Stimulated activated CD8-positive, alpha-beta memory T cell treated with anti-CD3 and anti-CD28 coated beads, Interleukin-4, amount 100 ng/mL, for 4 hours (primary cell): ENCODE measurements at places on chromosomes 6 and 20.

GRCh38 chr20:49786668-49787370 lies 25.8 kb upstream of the SLC9A8 start:
- DNase-seq, result no peak

DNA sequence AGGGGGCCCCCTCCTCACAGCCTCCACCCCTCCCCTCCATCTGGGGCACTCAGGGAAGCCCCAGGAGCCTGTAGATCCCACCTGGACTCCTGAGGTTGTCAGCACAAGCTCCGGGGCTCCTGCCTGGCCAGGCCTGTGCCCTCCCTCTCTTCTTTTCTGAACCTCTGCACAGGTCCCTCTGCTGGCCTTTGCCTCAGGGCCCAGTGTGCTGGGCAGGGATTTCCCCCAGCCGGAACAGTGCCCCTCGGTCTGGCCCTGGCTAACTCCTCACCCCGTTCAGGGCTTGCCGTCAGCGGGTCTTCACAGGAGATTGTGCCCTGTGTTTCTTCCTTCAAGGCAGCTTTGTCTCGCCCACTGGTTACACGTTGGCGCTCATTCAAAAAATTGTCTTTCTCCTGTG lies 64.9 kb downstream of the SYNDIG1 start:
- DNase-seq, result no peak

DNA sequence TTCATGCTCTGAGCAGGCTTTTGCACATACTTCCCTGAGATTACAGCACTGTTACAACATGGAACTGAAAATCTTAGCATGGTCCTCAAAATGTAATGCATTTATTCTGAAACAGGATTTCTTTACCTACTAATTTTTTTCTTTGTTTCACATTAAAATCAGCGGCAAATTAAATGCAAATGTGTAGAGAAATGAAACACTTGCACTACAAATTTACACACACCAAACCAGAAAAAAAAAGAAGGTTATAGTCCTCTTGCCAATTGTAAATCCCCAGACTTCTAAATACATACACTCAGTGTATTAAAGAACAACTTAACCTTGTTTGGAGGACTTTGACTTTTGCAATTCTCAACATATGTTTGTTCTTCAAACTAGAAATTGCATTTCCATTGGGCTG lies 210.9 kb upstream of the TBX18 start:
- DNase-seq, result no peak

DNA sequence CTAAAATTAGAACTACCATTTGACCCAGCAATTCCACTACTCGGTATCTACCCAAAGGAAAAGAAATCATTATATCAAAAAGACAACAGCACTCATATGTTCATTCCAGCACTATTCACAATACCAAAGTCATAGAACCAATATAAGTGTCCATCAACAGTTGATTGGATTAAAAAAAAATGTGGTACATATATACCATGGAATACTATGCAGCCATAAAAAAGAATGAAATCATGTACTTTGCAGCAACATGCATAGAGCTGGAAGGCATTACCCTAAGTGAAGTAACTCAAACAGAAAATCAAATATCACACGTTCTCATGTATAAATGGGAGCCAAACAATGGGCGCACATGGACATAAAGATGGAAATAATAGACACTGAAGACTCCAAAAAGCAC lies 163.3 kb downstream of the DST start:
- no peak for DNase-seq

GRCh38 chr6:69796073-69796641 lies 653 bp downstream of the LMBRD1 start:
- no peak for DNase-seq

DNA sequence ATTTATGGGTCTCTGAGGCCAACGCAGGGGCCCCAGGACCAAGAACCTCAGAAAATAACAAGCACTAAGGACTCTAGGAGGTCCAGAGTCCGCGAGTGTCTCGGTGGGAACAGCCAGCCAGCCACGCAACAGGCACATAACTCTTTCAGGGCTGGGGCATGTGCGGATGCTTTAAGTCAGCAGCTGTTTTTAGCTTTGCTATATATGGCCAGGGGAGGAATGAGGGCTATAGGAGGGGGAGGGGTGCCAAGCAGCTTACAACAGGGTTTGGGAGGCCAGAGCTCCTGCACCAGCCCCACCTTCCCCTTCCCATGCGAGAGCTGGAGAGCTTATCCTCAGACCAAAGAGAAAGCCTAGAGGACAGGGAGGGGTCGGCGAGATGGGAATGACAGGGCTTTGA lies 6.2 kb downstream of the JPH2 start:
- no peak for DNase-seq

GRCh38 chr6:166286839-166287271 lies 21.3 kb downstream of the PRR18 start:
- no peak for DNase-seq

DNA sequence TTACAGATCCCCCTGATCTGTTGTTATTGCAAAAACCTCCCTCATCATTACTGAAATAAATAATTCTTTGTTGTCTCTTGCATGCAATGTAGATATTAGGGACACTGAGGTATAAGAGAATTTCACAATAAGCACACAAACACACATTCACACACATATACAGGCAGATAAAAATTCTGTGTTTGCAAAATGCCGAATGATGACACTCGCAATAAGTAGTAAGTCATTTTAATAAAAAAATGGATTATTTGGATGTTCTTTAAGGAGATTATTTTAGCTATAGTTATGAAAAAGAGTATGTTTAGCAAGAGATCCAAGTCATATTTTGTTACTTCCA lies 13.6 kb downstream of the DEFB114 start:
- no peak for DNase-seq

DNA sequence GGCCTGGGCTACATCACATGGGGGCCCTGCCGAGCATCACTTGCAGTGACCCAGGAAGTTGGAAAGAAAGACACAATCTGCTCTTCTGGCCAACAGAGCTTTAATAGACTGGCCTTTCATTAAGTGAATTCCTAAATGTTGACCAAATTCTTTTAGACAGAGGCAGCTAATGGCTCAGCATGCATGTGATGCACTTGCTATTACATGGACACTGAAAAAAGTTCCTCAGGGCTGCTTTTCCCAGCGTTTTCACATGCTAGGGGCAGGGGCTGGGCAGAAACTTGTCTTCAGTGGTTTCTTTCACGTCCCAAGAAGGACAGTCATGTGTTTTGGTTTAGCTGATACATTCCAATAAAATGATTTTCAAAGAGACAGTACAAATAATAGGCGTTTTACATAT lies 651.0 kb upstream of the SLC35B3 start:
- no peak for DNase-seq

DNA sequence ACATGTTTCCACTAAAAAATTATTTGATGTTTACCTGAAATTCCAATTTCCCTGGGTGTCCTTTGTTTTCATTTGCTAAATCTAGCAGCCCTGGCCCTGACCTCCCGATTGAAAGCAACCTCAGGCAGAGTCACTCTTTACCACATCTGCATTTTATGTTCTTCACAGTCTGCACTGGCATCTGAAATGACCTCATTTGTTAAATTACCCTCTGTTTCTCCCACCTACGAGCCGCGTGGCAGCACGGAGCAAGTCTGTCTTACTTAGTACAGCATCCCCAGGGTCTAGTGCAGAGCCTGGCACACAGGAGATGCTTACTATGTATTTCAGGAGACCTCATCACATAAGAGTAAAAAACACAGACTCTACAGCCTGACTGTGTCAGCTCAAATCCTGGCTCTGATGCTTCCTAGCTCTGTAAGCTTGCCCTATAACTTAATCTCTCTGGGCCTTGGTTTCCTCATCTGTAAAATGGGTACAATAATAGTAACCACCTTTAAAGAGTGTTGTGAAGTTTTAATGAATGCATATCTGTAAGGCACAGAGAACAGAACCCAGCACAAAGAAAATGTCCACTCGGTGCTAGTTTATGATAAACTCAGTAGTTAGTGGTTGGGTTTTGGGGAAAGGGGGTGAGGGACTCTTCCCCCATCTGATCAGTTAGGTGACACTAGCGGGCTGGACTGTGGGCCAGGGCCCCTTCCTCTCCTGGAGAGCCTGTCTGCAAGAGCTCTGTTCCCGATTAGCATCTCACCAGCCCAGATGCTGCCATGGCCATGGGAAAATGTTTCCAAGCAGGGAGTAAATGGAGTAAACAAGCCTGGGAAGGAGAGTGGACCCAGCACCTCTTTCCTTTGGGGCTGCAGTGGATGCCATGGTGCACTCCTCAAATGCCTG lies 88.2 kb downstream of the PREX1 start:
- DNase-seq, result no peak

GRCh38 chr6:78561015-78561414 lies 306.3 kb upstream of the IRAK1BP1 start:
- no peak for DNase-seq

DNA sequence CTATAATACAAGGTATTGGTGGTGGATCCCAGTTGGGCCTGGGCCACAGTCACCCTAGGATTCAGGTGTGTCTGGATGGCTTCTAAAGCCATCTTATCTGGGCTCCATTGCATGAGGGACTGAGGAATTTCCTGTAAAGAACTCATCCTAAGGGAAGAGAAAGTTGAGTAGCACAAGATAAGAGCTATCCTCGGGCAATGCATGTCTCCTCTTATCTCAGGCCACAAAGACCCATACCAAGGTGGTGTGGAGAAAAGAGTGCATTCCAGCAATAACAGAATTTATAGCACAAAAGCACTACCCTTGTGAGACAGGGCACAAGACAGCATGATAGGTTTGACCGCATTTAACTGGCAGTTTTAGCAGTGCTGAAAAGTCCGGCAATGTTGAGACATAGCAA lies 14.3 kb upstream of the MTRF1L start:
- DNase-seq, result no peak

DNA sequence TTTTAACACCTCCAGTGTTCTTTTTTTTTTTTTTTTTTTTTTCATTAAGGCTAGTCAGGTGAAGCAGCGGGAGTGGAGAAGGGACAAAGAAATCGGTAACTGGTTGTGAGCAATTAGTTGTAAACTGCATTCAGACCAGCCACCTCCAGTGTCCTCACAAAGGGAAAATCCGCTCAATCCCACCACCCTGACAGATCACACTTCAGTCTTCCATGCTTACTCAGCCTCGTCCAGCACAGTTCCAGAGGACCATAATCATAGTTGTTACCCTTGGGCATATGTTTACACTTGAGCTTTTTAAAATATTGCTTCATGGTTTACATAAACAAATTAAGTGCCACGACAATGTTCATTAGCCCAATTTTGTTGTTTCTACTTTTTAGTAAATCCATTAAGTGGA lies 10.2 kb downstream of the DYNLRB1 start:
- DNase-seq, result no peak

GRCh38 chr20:57169162-57169561 lies 97.3 kb downstream of the BMP7 start:
- no peak for DNase-seq

DNA sequence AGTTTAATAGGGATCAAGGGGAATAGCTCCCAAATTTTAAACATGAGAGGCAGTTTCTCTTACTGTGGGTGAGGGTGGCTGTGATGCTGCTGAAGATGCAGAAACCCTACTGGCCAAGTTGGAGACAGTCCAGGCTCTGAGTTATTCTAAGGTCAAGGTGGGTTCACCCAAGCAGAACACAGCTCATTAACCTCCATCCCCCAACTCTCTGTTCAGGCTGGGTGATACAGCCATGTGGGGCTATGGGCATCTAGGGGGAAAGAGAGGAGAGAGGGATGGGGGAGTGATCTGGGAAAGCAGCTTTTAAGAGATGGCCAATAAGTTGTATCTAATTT lies 18.9 kb upstream of the TRAM2 start:
- no peak for DNase-seq

- no peak for DNase-seq
Observed at GRCh38 chr6:75893058-75893775, 144.2 kb downstream of the MYO6 start.

DNA sequence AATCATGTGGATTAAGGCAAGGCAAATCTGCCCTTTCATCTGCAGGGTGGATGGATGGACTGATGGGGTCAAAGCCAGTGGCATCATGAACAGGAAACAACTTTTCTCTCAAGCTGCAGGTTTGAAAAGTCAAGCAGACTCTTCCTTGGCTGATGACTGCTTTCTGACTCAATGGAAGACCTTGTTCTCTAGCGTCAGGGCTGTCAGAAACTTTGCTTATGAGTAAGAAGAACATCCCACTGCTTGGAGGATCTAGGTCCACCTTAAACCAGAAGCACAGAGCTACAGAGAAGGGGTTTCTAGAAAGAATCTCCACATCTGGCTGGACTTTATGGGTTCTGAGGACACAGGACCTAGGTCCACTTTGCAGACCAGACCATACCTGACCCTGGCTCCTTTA lies 36.3 kb upstream of the CST5 start:
- DNase-seq, result no peak

DNA sequence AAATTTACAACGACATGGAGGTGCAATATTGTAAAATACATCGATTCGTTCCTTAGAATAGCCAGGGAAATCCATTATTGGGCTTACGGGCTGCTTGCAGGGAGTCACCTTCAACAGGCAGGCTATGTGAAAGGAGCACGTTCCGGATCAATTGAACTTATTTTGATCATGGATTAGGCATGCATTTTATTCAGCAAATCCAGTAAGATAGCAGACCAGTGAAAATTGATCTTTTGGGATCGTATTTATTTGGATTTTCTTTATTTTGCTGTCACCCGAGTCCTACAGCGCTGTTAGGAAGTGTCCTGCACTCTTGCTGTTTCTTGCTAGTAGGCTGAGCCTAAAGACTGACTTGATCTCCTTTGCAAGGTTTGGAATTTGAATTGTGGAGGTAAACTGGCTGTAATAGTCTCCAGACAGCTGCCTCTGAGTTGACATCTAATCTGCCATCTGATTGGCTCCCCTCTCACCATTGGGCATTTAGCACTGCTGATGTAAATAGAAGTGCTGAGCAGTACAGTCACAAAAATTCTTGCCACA lies 3.0 kb downstream of the ARID1B start:
- DNase-seq, result peak; percentile 21

- DNase-seq, result no peak
Observed at GRCh38 chr6:71476872-71477271, 188.3 kb downstream of the OGFRL1 start.

- DNase-seq, result no peak
Observed at GRCh38 chr6:157249826-157250225, 73.5 kb downstream of the TMEM242 start.

GRCh38 chr6:65964261-65964660 lies 257.2 kb upstream of the EYS start:
- no peak for DNase-seq

DNA sequence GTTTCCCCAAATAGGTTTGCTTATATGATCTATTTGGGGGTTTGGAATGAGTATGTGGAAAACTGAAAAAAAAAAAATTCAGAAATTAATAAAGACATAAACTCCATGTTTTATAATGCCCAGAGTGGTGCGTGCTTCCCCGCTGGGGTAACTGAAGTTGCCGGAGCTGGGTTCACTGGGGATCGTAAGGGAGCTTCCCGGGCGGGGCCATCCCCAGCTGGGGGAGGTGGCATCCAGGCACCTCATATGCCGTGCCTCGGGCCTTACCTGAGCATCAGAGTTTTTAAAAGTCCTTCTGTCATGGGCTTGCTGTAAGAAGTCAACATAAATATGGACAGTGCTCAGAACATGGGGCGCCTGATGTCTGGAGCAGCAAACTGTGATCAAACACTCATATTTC lies 17.9 kb upstream of the RAMACL start:
- no peak for DNase-seq

- DNase-seq, result no peak
Observed at GRCh38 chr6:110181131-110182030, 1.2 kb downstream of the CDC40 start.
